Astrocyte of the spinal cord (primary cell): ENCODE measurements at places on chromosomes 1 and 21.

GRCh38 chr1:208855403-208855802, 611.2 kb upstream of the PLXNA2 start:
- DNase-seq: no peak

DNA sequence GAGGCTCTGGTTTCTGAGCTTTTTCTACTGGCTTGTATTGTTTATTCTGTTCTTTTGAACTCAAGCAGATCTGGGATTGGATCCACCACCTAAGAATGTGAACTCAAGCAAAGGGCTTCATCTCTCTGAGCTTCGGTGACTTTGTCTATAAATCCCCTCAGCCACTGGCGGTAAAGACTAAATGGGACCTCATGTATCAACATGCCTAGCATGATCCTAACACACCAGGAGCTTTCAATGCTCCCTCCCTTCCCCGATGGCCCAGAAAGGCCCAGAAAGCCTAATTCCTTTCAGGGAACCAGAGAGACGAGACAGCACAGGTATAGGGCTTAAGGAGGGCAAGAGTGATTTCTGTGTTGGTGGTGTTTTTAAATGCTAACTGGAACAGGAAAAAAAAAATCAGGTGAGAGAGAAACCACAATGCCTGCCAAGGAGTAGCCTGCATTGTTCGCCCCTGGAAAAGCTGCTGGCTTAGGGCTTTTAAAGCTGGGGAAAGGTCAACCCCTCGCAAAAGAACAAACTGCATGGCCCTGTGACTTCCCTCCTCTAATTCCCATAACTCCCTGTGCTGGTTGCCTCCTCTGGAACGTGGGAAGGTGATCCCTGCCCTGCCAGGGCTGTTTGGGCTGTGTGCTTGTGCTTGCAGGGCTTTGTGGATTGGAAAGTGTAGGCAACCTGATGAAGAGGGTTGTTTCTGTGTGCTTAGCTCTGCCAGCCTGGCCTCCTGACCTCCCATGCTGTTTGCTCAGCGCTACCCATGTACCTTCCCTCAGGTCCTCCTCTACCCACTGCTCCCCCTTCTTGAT, 147.0 kb downstream of the PLPP3 start:
- no peak for DNase-seq

DNA sequence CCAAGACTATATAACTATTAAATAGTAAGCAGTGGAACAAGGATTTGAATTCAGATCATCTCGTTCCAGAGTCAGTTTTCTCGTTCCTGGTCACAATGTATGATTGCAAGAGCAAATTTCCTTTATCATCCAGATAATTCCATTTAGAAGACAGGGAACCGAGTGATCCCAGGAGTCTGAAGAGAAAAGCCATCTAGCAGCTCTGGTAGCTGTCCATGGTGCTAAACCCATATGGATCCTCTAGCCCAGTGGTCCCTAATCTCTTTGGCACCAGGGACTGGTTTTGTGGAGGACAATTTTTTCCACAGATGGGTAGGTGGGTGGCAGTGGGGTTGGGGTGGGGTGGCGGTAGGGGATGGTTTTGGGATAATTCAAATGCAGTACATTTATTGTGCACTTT, 229.4 kb downstream of the PTPRU start:
- DNase-seq: peak; percentile 10

DNA sequence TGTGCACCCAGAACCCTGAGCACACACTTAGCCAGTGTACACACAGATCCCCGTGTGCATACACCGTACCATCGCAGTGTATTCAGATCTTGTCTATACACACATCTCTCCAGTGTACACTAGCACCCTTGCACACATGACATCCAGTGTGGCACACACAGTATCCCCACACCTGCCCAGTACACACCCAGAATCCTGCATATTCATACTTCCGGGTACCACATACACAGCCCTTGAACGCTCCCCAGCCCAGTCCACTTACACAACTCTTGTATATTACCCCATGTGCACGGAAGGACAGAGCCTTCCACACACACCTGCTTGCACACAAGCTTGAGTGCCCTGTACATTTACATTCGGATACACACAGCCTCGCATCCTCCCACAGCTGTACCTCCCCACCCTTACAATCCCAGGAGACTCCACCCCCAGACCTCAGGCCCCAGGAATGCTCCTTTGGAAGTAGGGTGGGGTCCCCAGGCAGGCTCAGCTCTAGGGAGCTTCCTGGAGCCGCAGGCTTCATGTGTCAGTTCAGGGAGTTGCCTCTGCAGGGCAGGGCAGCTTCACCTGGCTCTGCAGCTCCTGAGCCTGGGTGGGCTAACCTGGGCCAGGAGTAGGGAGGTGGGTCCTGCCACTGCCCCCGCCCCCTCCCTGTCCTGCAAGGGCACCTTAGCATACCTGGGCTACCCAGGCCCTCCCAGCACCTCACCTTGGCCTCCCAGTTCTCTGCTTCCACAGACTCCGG, 46.2 kb downstream of the AHDC1 start:
- no peak for DNase-seq

GRCh38 chr1:30684259-30684658, 39.1 kb downstream of the MATN1 start:
- no peak for DNase-seq

- no peak for DNase-seq
Observed at GRCh38 chr21:36985751-36986594, 19.5 kb upstream of the HLCS start.

DNA sequence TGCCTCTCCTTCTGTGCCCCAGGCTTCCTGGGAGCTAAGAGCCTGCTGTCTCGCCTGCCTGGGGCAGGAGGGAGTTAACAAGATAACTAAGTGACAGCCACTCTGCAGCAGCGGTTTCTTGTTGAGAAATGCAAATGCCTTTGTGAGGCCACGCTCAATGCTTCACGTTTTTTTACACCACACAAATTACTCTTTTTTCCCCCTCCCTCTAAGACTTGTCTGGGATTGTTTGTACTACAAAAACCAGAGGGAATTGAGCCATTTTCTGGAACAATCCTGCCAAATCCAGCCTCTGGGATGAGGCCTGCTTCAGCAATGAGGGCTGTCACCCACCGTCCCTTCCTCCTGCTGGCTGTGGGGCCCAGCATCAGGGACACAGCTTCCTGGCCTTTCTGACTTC, 119.6 kb downstream of the ACTL8 start:
- DNase-seq: peak; percentile 48

- DNase-seq: peak; percentile 88
Observed at GRCh38 chr1:220300442-220301121, 28.3 kb upstream of the RAB3GAP2 start.

GRCh38 chr1:173478094-173478674, 1.0 kb downstream of the PRDX6 start:
- DNase-seq: peak; percentile 60

DNA sequence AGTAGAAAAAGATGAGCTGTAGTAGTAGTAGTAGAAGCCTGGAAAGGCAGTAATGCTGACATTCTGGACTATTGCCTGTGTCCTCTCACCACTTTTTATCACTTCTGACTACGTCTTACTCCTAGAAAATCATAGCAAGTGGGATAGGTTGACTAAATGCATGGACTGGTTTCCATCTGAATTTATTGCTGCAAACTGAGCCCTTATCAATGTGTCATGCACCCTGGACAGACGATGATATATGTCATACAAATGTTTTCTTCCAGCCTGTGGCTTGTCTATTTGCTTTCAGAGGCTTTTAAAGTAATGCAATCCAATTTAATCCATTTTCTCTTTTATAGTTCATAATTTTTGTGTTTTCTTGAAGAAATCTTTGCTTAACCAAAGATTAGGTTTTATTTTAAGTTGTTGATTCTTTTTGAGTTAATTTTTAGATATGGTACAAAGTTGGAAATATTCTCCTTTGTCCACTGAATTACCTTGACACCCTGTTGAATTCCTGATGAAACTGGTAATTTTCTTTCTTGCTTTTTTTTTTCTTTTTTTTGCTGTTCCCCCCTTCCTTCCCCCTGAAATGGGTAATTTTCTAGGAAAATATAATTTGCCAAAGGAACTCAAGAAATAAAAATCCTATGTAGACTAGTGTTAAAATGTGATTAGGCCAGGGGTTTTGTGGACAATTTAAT, 47.1 kb downstream of the PHACTR4 start:
- DNase-seq: no peak

DNA sequence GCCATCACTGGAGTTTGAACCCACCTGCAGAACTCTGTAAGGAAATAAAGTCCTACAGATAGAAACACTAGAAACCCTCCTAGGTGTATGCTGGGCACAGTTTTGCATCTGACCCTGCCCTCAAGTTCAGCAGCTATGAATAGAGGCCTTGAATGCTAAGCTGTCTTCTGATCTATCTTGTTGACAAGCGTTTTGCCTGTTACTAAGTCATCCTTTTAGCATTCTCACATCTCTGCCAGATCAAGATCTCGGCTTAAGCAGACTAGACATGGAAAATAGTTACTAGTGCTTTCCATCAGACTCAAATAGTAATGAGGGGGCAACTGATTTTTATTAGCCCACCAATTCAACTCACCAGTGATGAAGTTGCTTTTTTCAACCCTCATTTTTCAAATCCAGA, 10.5 kb downstream of the TBX15 start:
- no peak for DNase-seq
